Pancreas (tissue), 10 donors: ENCODE measurements at places on chromosomes 16 and 17. TPM values are rescaled to one million over a fixed set of nuclear protein-coding genes. Genes with fewer than 3 reads are reported as not detected.

Gene CLEC3A
- not detected for total RNA-seq

- H3K27ac ChIP-seq: no peak overlapping the region
- H3K27me3 ChIP-seq: no peaks in the 10 kb centered on the region
- H3K4me3 ChIP-seq: no peak overlapping the region
- no peaks in the 10 kb centered on the region for H3K4me1 ChIP-seq
Measured at GRCh38 chr17:54404259-54404658, 496.4 kb upstream of the TOM1L1 start.

GRCh38 chr17:73042809-73043685 is 49.4 kb downstream of the SLC39A11 start:
- no peaks in the 10 kb centered on the region for H3K36me3 ChIP-seq
- no peaks in the 10 kb centered on the region for H3K4me1 ChIP-seq
- no peak for DNase-seq
- H3K4me3 ChIP-seq: no peak overlapping the region
- H3K27me3 ChIP-seq: no peaks in the 10 kb centered on the region

- H3K4me3 ChIP-seq: no peak overlapping the region
- no peaks in the 10 kb centered on the region for H3K36me3 ChIP-seq
- H3K27ac ChIP-seq: no peak overlapping the region
Measured at GRCh38 chr16:15644267-15644961, 1.5 kb upstream of the MARF1 start.

DNA sequence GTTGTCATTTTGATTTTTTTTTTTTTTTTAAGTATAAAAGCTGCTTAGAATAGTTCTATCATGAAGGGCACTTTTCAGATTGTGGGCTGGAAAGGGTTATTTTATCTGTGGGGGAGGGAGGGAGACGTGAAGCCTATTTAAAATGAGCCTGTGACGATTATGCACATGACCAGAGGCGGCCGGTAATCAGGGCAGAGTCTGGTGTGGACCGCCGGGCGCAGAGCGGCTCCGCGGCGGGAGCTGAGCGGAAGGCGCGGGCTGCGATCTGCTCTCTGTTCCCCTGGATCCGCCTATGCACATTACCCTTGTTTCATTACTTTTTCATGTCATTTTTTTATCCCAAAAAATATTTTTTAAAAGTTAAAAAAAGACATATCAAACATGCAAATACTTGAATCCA is 23.5 kb downstream of the TMC6 start:
- no peak overlapping the region for H3K27ac ChIP-seq
- no peaks in the 10 kb centered on the region for H3K36me3 ChIP-seq
- no peak overlapping the region for H3K4me3 ChIP-seq
- no peaks in the 10 kb centered on the region for H3K27me3 ChIP-seq
- no peaks in the 10 kb centered on the region for H3K4me1 ChIP-seq
- DNase-seq: no peak
